Lung microvascular endothelial cell (primary cell): ENCODE measurements at places on chromosomes 16 and 17. TPM values are rescaled to one million over a fixed set of nuclear protein-coding genes. Genes with fewer than 3 reads are reported as not detected.

FOXF1 gene
- total RNA-seq: 0.40 and 1.3 TPM in 2 replicates

DNA sequence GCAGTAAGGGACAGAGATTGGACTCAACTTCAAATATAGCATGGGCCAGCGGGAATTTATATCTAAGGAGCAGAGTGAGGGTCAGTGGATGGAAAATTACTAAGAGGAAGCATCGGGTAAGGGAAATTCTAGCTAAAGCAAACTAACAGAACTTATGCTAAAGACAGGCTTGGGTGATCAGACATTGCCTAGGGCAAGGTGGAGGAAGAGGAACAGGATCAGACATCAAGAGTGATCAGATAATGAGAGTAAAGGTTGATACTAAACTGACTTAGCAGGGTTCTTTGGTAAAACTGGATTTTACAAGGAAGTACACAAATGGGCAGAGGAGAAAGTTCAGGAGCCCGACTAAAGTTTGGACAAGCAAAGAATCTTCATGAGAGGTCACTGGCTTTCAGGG, 86.3 kb upstream of the TOM1L1 start:
- DNase-seq: no peak

GRCh38 chr17:9228408-9229159, 207.3 kb downstream of the NTN1 start:
- peak; percentile 38 for DNase-seq

DNA sequence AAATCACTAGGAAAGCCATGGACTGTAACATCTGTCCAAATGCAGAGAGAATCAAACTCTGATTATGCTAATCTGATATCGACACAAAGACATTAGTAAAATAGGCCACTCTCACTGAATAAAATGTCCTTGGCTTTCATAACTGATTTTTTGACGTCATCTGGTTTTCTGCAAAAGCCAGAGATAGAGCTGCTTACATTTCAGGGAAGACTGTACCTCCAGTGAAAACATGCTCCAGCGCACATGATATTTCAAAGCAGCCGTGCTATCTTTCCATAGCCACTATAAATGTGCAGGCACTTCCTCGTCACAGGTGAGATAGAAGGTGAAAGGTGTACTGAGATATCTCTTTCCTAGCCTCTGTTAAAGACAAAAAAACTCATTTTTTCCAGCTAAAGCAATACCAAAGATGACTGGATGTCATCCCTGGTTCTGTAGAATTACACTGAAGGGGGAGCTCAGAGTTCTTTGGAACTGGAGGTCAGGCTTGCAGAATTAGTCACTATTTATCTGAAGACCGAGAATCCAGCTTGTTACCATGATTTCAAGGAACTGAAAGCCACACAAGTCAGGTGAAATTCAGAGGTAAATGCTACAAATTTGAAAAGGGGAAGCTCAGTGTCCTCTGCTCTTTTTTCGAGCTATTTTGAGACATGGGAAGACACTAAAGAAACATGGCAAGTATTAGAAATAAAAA, 249.5 kb downstream of the CA10 start:
- DNase-seq: no peak

DNA sequence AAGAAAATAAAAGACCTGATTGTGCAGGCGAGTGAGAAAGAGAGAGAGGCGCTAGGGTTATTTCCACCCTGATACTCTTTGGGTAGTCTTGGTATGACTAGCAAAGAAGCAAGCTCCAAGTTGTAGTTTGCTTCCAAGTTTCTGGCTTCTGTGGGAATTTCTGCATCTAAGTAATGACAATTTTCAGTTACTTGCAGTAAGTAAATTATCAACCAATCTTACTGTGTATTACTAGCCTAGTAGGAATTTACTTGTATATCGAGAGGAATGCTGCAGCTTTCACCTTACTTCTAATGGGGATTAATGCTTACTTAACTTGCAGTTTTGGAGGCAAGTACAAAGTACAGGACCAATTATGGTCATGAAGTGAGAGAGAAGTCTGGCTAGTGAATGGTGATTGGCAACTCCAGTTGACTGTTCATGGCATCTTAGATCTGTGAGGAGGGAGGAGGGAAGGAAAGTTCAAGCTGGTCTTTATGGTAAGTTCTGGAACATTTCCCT, 31.9 kb downstream of the TENT4B start:
- no peak for DNase-seq

DNA sequence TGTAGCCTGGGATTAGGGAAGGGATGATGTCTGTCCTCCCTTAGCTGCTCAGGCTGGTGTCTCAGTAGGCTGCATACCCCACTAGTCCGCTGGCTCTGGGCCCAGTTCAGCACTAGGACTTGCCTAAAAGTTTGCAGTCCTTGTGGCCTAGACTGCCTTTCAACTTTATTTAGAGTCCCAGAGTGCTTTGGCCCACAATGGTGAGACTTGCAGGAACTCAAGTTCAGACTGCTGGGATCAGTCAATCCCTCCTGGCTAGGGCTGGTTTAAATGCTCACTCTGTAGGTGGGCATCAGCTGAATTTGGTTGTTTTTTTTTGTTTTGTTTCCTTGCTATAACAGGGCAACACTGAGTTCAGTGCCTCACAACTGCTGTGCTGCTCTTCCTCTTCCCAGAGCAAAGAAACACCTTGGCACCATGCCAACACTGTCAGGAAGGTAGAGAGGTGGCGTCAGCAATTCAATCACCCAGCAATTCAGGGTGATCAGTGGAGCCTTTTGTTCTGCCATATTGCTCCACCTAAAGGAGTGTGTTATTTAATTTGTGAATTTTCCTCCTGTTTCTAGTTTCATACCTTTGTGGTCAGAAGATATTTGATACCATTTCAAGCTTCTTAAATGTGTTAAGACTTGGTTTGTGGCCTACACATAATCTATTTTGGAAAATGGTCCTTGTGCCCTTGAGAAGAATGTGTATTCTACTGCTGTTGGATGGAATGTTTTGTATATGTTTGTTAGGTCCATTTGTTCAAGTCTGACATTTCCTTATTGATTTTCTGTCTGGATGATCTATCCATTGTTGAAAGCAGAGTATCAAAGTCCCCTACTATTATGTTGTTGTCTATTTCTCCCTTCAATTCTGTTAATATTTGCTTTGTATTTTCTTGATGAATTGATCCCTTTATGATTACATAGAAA, 284.0 kb upstream of the PMFBP1 start:
- peak; percentile 48 for DNase-seq

GRCh38 chr17:58269557-58270291, 11.0 kb downstream of the MPO start:
- no peak for DNase-seq

GRCh38 chr17:64739316-64740058, 77.4 kb upstream of the SMURF2 start:
- peak; percentile 75 for DNase-seq

DNA sequence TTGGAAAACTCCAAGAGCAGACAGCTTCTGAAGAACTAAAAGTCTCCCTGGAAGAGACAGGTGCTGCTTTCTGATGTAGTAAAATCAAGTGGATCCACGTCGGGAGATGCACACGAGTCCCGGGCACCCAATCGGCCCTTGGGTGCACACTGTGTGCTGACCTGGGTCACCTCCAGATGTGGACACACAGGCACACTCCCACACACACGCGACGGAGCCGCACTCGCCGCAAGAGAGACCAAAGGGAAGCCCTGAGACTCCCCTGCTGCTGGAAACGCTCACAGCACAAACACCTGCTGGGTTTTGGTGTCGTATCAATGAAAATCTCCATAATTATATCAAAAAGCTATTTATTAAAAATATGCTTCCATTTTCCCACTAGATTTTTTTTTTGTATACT, 94.2 kb downstream of the ANKRD11 start:
- DNase-seq: no peak

DNA sequence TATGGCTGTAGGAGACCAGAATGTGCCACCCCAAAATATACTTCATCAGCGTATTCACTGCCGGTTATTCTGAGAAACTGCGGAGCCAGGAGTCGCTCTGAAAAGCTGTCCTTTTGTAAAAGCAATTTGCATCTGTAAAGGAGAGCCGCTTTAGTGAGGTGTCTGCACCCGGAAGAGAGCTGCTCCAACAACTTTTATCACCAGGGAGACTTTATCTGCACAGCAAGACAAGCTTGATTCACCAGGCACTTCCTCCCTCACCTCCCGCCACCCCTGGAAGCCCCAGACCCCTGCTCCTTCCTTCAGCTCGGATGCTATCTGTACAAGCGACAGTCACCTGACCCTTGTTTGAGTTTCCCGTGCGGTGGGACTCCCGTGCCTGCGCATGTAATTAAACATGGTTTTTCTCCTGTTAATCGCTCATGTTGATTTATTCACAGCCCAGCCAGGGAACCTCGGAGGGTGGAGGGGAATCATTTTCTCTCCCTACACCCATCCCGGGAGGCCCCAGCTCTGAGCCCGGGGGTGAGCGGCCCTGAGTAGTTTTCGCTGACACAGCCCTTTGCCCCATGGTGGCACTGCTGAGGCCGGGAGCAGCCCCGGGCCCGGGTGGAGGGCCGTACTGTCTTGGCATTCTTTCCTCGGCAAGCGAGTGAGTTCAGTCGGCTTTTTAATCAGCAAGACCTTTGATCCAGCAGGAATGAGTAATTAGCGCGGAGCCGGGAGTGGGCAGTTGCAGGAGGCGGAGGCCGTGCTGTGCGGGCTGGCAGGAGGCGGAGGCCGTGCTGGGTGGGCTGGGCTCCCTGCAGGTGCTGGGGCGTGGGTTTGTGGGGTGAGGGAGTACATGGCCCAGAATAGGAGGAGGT, 222.7 kb upstream of the CIBAR2 start:
- DNase-seq: peak; percentile 17

GRCh38 chr16:56336071-56336688, 89.2 kb downstream of the AMFR start:
- DNase-seq: peak; percentile 40
